ENCODE measurements at places on chromosomes 2 and 18. TPM values are rescaled to one million over a fixed set of nuclear protein-coding genes. Genes with fewer than 3 reads are reported as not detected.

DNA sequence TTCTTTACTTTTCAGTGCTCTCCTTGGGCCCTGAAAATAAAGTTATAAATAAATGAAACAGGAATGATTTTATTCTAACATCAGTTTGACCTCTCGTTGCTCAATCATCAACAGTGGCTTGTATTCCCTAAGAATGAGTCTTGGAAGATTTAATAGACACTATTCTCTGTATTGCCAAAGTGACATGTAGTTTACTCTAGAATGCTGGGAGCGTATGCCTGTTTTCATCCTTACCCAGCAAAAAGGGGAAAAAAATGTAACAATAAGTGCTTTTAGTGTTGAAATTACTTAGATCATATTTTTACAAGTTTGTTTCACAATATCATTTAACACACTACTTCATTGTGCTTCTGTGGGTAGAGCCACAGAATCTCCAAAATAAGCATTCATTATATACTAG is 240.6 kb upstream of the CWC22 start:
- H3K27ac ChIP-seq: no peak overlapping the region
- no peaks in the 10 kb centered on the region for H3K27me3 ChIP-seq
- no peak overlapping the region for H3K4me3 ChIP-seq
- H3K4me1 ChIP-seq: no peaks in the 10 kb centered on the region
- no peak for DNase-seq

- DNase-seq: no peak
- H3K27ac ChIP-seq: no peak overlapping the region
- no peaks in the 10 kb centered on the region for H3K4me1 ChIP-seq
- no peaks in the 10 kb centered on the region for H3K36me3 ChIP-seq
Observed at GRCh38 chr2:75833386-75833785, 122.7 kb upstream of the GCFC2 start.

PSD4 gene
- 2.4 TPM for total RNA-seq

GRCh38 chr2:170744248-170745002 is 25.8 kb upstream of the ERICH2 start:
- no peaks in the 10 kb centered on the region for H3K27me3 ChIP-seq
- H3K36me3 ChIP-seq: no peaks in the 10 kb centered on the region
- H3K27ac ChIP-seq: no peak overlapping the region
- H3K4me1 ChIP-seq: no peaks in the 10 kb centered on the region
- no peak for DNase-seq

RTP5 gene
- total RNA-seq: not detected

ALK gene
- 2.1 TPM for total RNA-seq

C2orf78 gene
- total RNA-seq: not detected

GRCh38 chr18:45539491-45539891 is 75.8 kb upstream of the SLC14A2 start:
- H3K36me3 ChIP-seq: no peaks in the 10 kb centered on the region
- no peaks in the 10 kb centered on the region for H3K4me1 ChIP-seq
- no peak for DNase-seq
- H3K27me3 ChIP-seq: no peaks in the 10 kb centered on the region

GRCh38 chr2:179749210-179749609 is 112.2 kb downstream of the ZNF385B start:
- no peak for DNase-seq
- H3K4me1 ChIP-seq: no peaks in the 10 kb centered on the region
- H3K27me3 ChIP-seq: no peaks in the 10 kb centered on the region
- no peak overlapping the region for H3K4me3 ChIP-seq

- H3K36me3 ChIP-seq: no peaks in the 10 kb centered on the region
- no peak for DNase-seq
- peaks cover 12% of the 10 kb centered on the region for H3K4me1 ChIP-seq
- no peaks in the 10 kb centered on the region for H3K27me3 ChIP-seq
- no peak overlapping the region for H3K4me3 ChIP-seq
Observed at GRCh38 chr2:168993538-168993937, 37.6 kb downstream of the ABCB11 start.

All from neural crest cell (in vitro differentiated cells).